ENCODE measurements at places on chromosomes 7 and 10.

GRCh38 chr7:13829231-13829630, 160.2 kb downstream of the ETV1 start:
- no peak for DNase-seq

GRCh38 chr7:91228327-91228726, 35.9 kb upstream of the FZD1 start:
- DNase-seq = no peak

DNA sequence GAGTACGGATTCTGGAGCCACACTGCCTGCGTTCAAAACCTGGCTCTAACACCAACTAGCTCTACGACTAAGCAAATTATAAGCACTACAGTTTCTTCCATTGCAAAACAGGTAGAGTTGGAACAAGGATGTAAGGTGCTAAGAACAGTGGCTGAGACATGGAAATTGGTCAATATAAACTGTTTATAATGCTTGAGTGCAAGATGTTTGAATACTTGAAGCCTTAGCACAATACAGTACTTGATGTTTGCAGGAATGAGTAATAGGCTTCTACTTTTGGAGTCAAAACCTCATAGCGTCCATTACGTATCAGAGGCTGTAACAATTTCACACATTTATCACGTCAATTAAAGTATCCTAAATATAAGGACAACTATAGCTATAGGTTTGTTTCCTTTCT, 6.9 kb downstream of the NT5C2 start:
- no peak for DNase-seq

DNA sequence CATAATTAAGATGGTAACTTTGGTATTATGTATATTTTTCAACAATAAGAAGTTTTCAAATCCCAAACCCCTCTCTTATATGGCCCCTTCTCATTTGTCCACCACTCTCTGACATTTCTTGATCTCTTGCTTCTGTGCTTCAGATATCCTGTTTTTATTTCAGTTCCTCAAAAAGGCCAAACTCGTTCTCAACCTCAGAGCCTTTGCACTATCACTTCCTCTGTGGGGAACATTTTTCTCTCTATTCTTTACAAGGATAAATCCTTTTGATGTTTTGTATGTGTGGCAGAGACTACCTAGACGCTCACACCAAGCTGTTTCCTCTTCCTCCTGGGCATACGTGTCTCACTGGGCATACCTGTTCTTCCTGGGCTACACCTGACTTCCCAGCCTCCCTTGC, 54.2 kb upstream of the FRMD4A start:
- DNase-seq = no peak

DNA sequence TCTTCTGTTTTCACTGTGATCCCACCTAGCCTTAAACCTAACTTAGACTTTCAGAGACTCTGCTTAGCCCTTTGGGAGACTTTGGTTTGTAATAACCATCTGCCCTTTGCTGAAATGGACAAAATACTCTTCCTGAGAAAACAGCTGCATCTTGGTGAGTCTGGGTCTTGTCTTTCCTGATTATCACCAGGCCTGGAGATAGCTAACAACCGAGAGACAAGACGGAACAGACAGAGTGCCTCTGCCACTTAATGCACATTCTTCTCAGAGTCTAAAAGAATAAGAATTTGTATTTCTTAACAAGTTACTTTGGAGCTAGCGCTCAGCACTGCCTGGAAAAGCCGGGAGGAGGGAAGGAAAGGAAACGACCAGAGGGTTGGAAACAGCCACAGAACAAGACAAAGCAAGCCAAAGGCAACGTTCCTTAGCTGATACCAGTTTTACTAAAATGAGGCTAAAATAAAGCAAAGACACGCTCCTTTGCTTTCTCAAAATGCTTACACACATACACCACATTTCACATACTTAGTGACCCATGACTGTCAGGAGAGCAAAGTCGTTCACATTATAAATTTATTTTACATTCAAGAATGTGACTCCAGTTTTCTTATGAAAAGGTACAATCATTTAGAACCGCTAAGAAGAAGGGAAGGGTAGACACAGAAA, 70.3 kb upstream of the DGKI start:
- no peak for DNase-seq

- no peak for DNase-seq
These were observed 47.7 kb upstream of the ODAD2 start for GRCh38 chr10:28046579-28046978.

- DNase-seq = no peak
These were observed 364.2 kb downstream of the AUTS2 start for GRCh38 chr7:69962186-69963065.
